ENCODE measurements at places on chromosomes 3 and 15. TPM values are rescaled to one million over a fixed set of nuclear protein-coding genes. Genes with fewer than 3 reads are reported as not detected.

TRA2B gene
- 130 TPM for total RNA-seq

GOLGA8K gene
- not detected for total RNA-seq

EPHB3 gene
- total RNA-seq: 7.4 TPM

FOXB1 gene
- total RNA-seq: not detected

ZIC1 gene
- total RNA-seq: not detected

GOLGA8J gene
- not detected for total RNA-seq

ISLR2 gene
- under 0.01 TPM for total RNA-seq

STX19 gene
- total RNA-seq: 2.8 TPM

SCAANT1 gene
- not detected for total RNA-seq

WNT7A gene
- not detected for total RNA-seq

TPRG1 gene
- 0.47 TPM for total RNA-seq

GLDN gene
- not detected for total RNA-seq

SLC22A13 gene
- total RNA-seq: not detected

P2RY1 gene
- 1.3 TPM for total RNA-seq
